ENCODE measurements at places on chromosomes 7 and 10.
A peak's percentile ranks its signal among the peaks of the same experiment; 100 is the strongest.

GRCh38 chr10:30442019-30442606 lies 8.1 kb downstream of the MAP3K8 start:
- no peak for DNase-seq

GRCh38 chr10:4011136-4011812 lies 226.3 kb upstream of the KLF6 start:
- no peak for DNase-seq

GRCh38 chr10:15627617-15628196 lies 92.0 kb downstream of the ITGA8 start:
- no peak for DNase-seq

GRCh38 chr10:35639728-35640401 lies 2.2 kb downstream of the FZD8 start:
- peak; percentile 63 for DNase-seq

DNA sequence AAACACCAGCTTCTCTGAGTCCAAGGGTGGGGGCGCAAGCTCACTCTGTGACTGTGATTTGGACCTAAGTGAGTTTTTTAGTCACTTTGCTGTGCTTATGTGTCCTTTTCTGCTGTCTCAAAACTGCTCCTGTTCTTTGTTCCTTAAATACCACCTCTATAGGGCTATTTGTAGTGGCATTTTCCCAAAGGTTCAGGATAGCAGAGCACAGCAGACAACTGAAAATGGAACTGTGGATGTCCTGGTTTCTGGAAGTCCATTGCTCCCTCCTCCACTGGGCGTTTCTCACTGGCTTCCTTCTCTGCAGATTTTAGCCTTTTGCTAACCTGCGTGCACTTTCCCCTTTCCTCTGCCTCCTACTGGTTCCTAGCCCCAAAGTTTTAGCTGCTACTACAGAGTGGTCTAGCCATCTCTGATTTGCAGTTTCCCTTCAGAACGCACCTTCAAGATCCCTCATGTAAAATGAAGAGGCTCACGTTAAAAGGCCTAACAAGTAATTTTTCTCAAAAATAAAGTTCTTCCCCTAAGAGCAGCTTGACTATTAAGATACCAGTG lies 25.6 kb downstream of the BLVRA start:
- DNase-seq: no peak

DNA sequence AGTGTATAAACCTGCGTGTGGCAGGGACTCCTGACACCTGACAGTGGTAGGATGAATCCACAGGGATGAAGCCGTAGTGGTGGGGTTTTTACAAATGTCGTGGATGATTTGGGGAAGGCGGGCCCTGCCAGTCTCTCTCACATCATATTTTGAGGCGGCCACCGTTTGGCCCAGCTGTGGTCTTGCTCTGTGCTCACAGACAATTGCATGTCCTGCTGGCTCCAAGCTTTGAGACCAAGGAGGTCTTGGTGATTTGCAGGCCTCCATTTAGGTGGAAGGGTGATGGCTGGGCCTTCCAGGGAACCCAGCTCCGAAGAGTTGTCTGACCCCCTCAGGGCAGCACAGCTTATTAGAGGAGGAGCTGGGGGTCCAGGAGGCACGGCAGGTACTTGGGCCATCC lies 151.1 kb upstream of the SHH start:
- DNase-seq: no peak

DNA sequence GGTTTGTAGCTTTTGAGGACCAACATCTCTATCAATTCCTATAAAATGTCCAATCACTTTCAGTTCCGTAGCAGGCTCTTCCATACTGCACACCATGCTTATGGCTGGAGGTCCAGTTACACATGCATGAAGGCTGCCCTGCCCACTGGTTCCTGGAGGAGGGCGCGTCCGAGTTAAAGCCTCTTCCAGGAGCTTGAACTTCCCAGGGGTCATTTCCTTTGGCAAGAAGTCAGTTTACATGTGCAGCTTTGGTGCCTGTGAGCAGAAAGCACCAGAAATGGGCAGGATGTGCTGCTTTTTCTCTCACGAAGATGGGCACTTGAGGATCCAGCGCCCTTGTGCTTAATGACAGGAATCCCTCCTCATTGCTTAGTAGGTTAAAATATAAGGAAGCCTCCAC lies 17.6 kb upstream of the PHYH start:
- DNase-seq: no peak

GRCh38 chr7:129607471-129608120 lies 3.9 kb upstream of the NRF1 start:
- DNase-seq: peak; percentile 25

GRCh38 chr7:120023494-120024167 lies 249.3 kb upstream of the KCND2 start:
- DNase-seq: no peak

- no peak for DNase-seq
Observed at GRCh38 chr10:3758491-3758970, 26.5 kb downstream of the KLF6 start.

DNA sequence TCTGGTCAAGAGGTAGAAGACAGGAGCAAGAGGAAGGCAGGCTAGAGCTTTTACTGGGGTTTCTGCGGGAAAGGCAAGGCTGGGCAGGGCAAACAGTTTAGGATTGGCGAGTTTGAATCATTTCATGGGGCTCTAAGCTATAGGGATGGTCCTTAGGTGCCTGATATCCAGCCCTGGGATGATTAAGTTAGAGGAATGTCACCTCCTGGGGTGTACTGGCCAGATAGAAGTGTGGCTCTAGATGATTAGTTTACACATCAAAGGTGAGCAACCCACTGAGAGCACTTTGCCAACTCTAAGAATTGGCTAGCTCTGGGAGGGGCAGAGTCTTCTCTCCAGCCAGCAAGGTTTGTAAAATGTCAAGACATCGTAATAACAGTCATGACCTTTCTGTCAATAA lies 52.4 kb downstream of the ZNF365 start:
- DNase-seq: peak; percentile 86

GRCh38 chr10:23499372-23500132 lies 60.7 kb downstream of the OTUD1 start:
- DNase-seq: no peak

DNA sequence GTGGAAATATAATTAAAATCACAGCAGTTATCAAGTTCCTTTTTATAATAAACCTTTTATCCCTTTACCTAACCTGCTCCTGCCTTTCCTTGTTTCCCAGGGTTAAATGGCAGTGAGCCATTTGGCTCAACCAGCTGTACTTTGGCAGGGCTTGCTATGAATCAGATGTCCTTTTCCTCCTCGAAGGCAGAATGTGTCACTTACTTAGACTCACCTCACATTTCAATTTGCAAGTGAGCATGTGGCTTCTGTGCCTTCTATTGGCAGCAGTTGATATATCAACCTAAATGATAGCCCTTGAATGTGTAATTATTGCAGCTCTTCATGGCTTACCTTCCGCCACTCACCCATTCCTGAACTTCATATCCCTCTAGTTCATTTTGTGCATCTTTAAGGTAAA lies 301.7 kb downstream of the CSTF2T start:
- peak; percentile 80 for DNase-seq

- DNase-seq: no peak
Observed at GRCh38 chr10:1116696-1117280, 60.6 kb downstream of the WDR37 start.

- DNase-seq: no peak
Observed at GRCh38 chr7:138903859-138904435, 77.2 kb downstream of the KIAA1549 start.

GRCh38 chr7:27188386-27189294 lies 3.6 kb upstream of the HOXA11 start:
- DNase-seq: peak; percentile 23

DNA sequence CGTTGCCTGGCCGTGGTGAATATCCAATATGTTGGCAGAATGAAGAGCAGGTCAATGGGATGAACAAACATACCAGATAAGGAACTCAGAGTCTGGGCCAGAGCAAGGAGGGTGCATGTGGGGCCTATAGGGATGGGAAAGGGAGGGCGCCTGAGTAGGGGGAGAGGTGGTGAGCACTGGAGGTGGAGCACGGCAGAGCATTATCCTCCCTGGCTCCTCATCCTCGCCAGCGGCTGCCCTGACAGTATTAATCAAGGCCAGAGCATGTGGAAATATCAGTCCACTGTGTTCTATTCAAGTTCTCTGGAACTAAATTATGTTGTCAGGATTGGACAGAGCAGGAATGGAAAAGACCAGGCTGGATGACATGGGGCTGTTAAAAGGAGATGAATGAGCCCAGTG lies 254.8 kb upstream of the ZMIZ1 start:
- no peak for DNase-seq

DNA sequence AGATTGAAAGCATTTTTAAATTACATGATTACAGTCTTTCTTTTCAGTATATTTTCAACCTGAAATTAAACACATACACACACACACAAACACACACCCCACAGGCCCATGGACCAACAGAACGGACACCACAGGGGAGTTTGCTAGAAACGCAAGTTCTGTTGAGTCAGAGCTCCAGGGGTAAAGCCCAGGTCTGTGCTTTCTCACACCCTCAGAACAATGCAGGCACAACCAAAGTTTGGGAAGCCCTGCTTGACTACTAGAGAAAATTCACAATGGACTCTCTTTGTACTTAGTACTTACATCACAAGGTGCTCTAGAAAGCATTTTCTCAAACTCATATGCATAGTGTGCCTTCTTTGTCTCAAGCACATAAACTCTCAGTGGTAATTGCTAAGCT lies 704.0 kb upstream of the IGFBP3 start:
- DNase-seq: no peak

DNA sequence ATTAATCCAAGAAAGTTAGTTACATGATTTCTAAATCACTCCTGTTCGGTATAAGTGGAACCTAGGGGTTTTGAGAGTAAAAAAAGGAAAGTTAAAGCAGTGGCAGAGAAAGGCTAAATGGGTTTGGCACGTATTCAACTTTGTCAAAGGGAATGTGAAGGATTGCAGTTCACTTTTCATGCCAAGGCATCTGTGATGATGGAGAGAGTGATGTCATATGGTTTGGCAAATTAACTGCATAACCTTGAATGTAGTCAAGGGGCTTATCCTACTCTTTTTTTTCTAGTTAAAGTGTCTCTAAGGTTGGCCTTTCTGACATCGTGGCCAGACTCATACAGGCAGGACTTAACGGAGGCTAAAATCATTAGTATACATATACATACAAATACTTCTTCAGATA lies 277.8 kb downstream of the EXOC4 start:
- DNase-seq: peak; percentile 52

- DNase-seq: no peak
Observed at GRCh38 chr10:1542941-1543340, 194.4 kb downstream of the ADARB2 start.

GRCh38 chr7:82443036-82443546 lies 486 bp downstream of the CACNA2D1 start:
- DNase-seq: peak; percentile 45

DNA sequence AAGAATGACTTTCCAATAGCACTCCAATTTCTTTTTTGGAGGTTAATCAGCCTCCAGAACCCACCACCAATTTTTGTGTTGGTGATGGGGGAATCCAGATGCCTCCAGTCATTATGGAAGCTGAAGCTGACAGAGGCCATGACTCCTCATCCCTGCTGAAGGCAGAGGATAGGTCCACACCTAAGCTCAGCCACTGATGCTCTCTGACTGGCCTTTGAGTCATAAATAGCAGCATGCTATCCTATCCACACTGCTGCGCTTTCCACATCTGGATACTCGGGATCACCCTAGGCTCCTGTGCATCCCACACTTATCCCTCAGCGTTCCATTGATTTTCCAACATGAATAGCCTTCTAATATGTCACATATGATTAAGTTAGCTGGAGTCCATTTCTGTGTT lies 124.2 kb downstream of the TES start:
- DNase-seq: peak; percentile 10

- no peak for DNase-seq
Observed at GRCh38 chr10:116737627-116738327, 4.6 kb downstream of the HSPA12A start.

DNA sequence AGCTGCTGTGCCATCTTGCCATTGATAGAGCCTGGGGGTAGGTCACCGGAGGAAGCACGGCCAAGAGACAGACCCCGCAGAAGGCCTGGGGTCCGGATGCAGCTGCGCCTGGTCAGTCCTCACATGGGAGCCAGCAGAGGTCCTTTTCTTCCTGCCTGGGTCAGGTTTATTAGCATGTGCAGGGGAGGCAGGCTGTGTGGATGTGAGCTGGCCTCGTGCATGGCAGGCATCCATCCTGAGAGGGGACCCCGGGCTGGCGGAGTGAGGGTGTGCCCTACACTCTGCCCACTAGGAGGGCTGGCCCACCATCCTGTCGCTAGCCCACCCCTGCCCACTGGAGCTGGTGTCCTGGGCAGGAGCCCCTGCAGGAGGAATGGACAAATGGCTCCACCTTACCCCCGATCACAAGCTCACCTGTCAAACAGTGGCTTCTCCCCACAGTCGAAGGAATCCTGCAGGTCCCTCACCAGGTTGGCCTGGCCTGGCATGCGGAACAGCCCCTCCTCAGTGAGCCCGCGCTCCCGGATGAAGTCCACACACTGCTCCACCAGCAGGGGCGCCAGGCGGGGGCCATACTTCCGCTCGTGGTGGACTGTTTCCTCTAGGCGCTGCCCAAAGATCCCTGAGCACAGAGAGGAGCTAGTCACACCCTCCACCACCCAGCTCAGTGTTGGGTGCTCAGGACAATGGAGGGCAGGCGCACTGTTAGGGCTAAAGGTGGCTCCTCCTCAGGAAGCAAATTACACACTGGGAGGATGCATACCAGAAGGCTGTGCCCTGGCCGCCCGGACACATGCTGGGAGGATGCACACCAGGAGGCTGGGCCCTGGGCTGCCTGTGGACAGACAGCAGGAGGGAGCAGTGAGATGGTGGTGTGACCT lies 145.4 kb downstream of the ARHGAP22 start:
- DNase-seq: no peak

DNA sequence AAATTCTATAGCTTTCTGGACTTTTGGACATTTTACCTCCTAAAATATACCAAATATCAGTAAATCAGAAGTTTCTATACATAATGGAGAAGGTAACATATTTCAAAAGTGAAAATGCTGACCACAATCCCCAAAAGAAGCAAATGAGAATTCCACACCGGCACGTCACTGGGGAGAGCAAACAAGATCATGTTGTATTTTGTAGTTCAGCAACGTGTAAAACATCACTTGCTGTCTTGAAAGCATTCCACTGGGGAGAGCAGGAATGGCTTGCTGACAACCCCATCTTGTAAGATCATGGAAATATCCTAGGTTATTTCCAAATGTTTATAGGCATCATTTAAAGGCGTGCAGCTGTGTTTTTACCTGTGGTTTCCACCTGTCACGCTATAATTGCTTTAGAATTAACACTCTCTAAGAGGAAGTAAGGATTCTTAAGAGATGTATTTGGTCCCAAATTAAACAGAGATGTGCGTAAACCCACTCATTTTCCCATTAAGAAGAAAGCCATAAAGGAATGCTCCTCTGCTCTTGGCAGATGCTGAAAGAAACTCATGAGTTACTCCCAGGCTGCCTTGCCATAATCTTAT lies 397.1 kb upstream of the POT1 start:
- DNase-seq: no peak

- DNase-seq: peak; percentile 55
Observed at GRCh38 chr7:64951250-64951848, 39.5 kb downstream of the ZNF117 start.
